ENCODE measurements at places on chromosomes 11 and 22.

GRCh38 chr11:19598456-19598855 lies 114.2 kb upstream of the NAV2 start:
- DNase-seq = no peak

GRCh38 chr11:128477811-128478210 lies 109.5 kb downstream of the ETS1 start:
- no peak for DNase-seq

GRCh38 chr11:120198787-120199469 lies 11.9 kb upstream of the OAF start:
- DNase-seq = no peak

- DNase-seq = no peak
These were observed 118.5 kb downstream of the KCNQ1OT1 start for GRCh38 chr11:2581151-2581930.

GRCh38 chr11:125062218-125062930 lies 731 bp upstream of the SLC37A2 start:
- no peak for DNase-seq

DNA sequence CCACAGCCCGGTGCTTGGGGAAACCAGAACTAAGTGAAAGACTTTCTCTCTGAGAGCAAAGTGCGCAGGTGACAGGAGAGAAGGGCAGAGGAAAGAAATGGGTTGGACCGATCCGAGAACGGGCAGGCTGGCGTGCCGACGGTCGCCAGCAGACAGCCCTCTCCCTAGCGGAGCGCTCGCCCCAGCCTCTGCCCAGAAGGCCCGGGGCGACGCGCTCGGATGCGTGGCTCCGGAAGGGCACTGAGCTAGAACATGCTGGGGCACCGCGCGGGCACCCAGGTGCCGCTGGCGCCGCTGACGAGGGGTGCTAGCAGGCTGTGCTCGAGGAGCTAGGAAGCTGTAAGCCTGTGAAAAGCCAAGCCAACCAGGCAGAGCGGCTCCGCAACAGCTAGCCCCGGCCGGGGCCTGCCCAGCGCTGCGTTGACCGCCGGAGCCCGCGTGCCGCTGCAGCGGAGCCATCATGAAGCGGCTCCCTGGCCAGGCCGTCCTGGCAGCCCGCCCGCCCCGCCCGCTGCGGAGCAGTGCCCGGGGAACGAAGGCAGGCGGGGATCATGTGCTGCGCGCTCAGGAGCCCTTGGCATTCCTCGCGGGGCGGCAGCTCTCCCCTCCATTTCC lies 22.1 kb upstream of the RRAS2 start:
- peak; percentile 33 for DNase-seq

DNA sequence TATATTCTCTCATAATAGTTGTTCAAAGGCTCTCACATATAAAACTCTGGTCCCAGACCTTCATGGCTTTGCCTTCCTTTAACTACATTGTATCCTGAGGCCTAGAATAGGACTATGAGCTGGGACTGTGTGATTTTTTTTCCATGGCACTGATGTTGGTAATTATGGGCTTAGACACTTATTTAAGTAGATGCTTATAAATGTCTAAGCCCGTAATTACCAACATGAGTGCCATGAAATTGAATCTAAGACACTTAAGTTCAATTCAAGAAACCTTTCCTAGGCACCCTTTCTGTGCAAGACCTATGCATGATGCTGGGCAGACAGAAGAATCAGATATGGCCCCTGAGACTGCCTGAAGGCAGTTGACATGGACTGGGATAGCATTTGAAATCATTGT lies 63.0 kb downstream of the P4HA3 start:
- no peak for DNase-seq

GRCh38 chr11:120044011-120044675 lies 93.8 kb downstream of the TRIM29 start:
- no peak for DNase-seq

GRCh38 chr22:49958366-49958921 lies 2.1 kb upstream of the PIM3 start:
- no peak for DNase-seq

DNA sequence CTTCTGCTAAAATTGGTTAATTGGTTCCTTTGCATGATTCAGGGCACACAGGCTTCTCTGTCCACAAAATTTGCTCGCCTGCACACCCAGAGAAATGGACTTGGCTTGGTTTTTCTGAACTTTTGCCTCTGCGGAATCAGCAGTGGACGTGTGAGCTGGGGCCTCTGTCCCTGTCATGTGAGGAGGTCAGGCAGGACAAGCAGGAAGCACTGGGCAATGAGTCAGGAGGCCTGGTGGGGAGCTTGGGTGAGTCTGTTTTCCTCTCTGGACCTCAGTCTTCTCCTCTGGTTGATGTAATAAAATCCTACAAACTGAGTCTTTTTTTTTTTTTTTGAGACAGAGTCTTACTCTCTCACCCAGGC lies 10.4 kb upstream of the CELSR1 start:
- no peak for DNase-seq

DNA sequence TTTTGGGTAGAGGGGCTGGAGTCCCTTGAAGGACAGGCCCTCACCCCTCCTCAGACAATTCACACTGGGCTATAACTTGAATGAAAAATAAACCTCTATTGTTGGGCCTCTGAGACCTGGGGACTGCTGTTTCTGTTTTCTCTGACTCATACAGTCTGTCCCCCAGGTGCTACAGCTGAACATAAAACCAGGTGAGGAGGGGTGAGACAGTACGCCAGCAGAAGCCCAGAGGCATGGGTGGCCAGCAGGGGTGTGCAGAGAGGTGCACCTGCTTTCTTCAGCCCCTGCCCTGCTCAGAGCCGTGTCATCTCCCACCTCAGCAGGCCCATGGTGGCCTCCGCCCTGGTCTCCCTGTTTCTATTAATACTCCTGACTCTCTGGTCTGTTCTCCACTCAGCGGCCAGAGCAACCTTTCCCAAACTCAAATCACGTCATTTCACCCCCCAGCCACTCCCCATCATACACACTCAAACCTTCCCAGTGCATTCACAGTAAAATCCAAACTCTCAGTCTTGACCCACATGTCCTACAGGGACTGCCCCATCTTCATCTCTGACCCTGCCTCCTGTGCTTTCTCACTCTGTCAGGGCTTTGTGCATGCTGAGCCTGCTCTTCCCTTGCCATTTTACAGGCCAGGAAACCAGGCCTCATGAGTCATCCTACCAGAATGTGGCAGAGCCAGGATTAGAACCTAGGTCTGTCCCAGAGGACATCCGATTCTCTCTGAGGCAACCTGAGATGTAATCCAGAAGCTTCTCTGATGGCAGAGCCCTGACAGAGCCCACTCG lies 5.4 kb upstream of the IL2RB start:
- no peak for DNase-seq

DNA sequence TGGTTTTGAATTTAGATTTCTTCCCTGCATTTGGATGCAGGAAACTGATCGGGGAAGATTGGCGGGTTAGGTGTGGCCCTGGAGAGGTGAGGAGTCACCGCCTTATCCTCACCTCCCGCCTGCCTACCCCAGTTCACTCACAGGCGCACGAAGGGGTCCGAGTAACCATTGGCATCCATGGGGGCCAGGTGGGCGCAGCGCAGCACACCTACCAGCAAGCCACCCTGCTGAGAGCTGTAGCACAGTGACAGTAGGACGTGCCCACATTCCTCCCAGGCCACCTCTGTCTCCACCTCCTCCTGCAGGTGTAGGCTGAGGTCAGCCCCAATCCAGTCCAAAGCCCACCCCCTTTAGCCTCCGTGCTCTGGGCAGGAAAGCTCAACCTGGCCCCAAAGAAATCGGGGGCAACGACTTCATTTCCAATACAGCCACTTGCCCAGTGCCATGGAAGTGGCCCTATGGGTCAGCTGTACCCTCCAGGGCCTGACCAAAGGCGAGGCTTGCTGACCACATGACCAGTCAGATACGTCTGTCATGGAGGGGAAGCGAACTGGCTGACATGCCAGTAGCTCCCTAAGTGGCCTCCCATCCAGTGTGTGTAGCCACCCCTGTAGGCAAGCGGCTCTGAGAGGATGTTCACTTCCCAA lies 6.7 kb downstream of the NDUFV1 start:
- DNase-seq = no peak

- no peak for DNase-seq
These were observed 7.8 kb downstream of the DNAJB13 start for GRCh38 chr11:73958521-73959141.

GRCh38 chr22:42720263-42721044 lies at the start of gene A4GALT:
A4GALT (minus strand) TSS chr22:42720870; CDS start chr22:42693951, 26,919 bp downstream.
- DNase-seq = no peak

GRCh38 chr11:65791719-65792213 lies 4.9 kb downstream of the OVOL1 start:
- peak; percentile 55 for DNase-seq

- no peak for DNase-seq
These were observed 105.3 kb upstream of the HSD17B12 start for GRCh38 chr11:43574949-43575912.

- DNase-seq = no peak
These were observed 11.0 kb upstream of the IGSF9B start for GRCh38 chr11:133967599-133968238.

DNA sequence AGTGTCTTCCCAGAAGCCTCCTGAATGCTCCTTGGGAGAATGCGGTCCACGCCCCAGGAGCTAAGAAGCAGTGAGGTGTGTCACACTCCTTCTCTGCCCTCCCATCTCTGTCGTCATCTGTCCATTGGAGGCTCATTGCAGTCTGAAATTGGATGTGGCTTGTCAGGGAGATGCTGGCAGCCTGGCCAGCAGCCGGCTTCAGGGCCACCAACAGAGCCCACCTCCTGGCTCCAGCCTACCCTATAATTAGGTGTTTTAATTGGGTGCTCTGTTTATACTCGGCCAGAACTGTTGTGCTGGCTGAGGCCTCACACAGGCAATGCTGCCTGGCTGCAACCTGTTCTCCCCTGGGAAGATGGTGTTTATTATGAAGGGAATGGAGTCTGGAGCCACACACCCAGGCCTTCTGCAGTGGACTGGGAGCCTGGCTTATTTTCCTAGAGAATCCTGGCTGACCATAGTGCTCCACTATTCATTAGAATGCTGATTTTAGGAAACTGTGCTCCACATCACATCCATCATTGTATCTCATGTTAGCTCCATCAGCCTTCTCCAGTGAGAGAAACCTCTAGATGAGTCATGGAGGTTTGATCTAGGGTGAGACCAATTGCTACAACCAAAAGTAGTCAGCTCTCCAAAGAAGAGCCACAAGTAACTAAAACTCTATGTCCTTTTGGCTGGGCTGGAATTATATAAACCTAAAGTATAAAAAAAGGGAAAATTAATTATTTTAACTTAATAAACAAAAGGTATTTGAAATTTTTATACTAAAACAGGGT lies 86.8 kb upstream of the CRTAM start:
- no peak for DNase-seq

DNA sequence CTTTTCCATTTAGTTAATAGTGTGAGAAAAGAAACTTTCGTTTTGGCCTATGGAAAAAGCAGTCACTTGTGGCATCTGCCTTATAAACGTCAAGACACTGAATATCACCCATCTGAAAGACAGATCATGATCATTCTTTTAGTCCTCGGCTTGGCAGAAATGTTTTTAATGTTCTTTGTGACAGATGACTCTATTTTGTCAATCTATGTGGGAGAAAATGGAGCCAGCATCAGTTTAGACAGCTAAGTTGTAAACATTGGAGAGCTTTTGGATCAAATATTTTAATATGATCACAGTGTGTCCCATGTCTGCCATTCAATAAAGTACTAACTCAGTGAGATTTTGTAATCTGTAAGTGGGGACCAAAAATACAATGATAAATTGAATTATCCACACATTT lies 85.1 kb upstream of the LUZP2 start:
- no peak for DNase-seq

DNA sequence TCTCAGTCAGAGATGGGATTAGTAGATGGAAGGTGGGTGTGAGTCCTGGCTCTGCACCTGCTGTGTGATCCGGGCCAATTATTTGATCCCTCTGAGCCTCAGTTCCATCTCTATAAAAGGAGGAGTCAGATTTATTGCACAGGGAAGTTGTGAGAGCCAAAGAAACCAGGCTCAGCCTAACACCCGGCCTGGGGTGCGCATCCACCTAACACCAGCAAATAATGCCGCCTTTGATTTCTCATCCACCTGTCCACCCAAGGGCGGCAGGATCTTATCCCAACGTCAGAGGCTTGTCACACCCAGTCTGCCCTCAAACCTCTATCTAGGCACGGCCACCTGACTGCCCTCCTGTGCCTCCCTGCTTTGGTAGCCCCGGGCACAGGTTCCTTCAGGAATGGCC lies 2.4 kb downstream of the CRYBB2 start:
- no peak for DNase-seq

GRCh38 chr11:8814209-8814922 lies 96.6 kb upstream of the AKIP1 start:
- no peak for DNase-seq

DNA sequence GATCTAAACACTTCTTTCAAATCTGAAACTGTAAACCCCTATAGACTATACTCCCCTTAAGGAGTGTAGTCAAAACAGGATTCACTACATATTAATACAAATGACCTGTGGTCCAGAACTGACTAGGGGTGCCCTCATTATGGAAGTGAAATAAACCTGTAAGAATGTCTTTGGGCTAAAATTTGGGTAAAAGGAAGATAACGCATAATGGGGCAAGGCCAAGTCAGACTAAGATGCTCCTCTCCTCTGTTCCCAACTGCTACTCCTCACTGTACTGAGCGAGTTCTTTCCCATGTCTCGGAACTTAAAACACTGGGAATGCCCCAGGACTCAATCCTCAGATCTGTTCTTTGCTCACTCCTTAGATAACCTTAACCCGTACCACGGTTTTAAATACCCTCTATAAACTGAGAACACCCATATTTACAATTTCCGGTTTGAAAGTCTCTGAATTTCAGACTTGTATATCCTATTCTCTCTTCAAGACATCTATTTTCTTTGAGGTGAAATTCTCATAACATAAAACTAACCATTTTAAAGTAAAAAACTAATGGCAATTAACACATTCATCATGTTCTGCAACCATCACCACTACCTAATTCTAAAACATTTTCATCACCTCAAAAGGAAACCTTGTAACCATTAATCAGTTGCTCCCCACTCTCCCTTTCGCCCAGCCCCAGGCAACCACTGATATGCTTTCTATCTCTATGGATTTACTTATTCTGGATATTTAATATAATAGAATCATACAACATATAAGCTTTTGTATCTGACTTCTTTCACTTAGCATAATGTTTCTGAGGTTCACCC lies 4.0 kb downstream of the THAP12 start:
- DNase-seq = no peak

- DNase-seq = no peak
These were observed 361.3 kb upstream of the MTNR1B start for GRCh38 chr11:92607969-92608722.

DNA sequence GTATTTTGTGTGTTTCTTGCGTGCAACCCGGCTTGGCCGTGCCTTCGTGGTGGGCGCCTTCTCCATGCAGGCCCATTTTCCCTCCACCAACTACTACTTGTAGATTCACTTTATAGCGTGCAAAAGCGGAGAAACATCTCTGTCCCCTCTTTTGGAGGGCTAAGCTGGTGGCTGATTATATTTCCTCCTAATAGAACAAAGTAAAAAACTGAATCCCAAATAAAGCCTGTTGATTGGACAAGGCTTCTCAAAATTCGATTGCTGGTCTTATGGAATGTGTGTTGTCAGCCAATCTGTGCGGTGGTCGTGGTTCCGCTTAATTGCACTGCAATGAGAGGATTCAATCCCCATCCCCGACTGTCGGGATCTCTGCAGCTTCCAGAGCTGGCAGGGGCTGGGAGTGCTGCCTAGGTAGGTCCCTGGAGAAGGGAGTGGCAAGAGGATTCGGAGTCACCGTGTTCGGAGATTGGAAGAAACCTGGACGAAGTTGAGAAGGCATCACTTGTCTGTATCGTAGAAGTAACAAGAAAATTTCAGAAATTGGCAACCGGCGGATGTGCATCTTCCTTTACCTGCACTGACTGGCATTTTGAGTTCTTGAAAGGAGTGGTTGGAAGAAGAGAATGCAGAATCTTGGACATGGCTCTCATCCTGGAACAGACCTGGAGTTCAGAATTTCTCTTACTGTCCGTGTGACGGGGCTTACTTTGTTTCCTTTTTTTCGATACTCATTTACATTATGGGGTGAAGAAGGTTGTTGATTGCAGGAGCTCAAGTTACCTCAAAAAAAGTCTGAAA lies 1.1 kb downstream of the HMGXB4 start:
- DNase-seq = no peak
